Activated naive CD4-positive, alpha-beta T cell treated with anti-CD3 and anti-CD28 coated beads, Interleukin-2, amount 50 U/mL, for 72 hours (primary cell): ENCODE measurements at places on chromosomes 2 and 18. TPM values are rescaled to one million over a fixed set of nuclear protein-coding genes. Genes with fewer than 3 reads are reported as not detected.

DUSP11 gene
- 31.1 TPM for total RNA-seq

RFTN2 gene
- total RNA-seq: not detected

OTOS gene
- not detected for total RNA-seq

GRCh38 chr2:11182951-11183350 lies 27.7 kb downstream of the SLC66A3 start:
- no peak for DNase-seq

DNA sequence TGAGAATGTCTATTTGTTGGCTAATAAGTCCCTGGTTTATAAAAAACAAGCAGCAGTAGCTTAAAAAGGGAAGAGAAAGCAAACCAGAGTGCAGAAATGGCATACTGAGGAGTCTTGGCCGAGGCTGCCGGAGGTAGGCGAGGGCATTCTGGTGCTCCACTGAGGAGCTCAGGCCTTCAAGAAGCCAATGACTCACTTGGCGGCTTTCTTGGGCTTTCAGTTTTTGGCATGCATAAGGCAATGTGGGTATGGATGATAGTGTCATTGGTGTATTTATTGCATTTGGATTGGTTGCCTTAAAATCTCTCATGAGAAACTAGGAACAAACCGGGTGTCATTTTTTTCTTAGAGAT lies 119.6 kb upstream of the ARL5A start:
- no peak for DNase-seq
